ENCODE measurements at places on chromosomes 4 and X.

- H3K4me1 ChIP-seq = no peaks in the 10 kb centered on the region
- no peak for DNase-seq
- no peaks in the 10 kb centered on the region for H3K27me3 ChIP-seq
- H3K4me3 ChIP-seq = no peak overlapping the region
Measured at GRCh38 chr4:66585767-66586166, 915.5 kb upstream of the EPHA5 start.

- no peaks in the 10 kb centered on the region for H3K4me1 ChIP-seq
- no peaks in the 10 kb centered on the region for H3K27me3 ChIP-seq
- no peak for DNase-seq
- H3K4me3 ChIP-seq = no peak overlapping the region
- H3K27ac ChIP-seq = no peak overlapping the region
Measured at GRCh38 chr4:14168919-14169318, 541.4 kb upstream of the BOD1L1 start.

DNA sequence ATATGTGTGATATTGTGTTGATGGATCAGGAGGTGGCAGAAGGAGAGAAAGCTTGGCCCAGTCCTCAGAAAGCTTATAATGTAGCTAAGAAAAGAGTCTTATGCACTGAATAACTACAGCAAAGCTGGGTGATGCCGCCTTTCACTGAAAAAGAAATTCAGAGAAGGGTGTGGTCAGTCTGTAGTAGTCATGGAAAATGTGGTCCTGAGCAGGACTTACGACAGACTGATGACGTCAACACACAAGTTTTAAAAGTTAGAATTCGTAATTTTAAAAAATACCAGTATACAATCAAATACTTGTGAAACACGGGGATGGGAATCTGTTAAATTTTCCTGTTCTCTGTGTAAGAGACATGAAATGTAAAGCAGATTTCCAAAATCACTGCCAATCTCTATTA is 87.0 kb upstream of the RAPGEF2 start:
- DNase-seq = no peak
- no peak overlapping the region for H3K4me3 ChIP-seq

DNA sequence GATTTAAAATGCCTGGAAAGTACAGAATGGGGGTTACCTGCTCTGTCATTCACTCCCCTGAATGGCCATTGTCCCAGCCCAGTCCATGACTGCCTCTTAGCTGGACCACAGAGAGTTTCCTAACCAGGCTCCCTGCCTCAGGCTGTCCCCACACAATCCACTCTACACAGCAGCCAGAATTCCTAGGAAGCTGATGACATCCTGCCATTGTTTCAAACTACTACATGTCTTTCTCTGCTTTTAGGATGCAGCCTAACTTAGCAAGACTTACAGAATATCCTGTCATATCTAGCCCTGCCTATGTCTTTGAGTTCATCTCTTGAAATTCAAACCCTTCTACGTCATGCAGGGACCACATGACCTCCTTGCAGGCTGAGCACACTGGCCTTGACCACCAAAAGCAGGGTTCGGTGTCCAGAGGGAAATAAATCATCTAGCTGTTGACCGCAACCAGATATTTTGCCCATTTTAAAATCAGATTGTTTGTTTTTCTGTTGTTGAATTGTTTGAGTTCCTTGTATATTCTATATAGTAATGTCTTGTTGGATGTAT is 16.1 kb upstream of the CRMP1 start:
- H3K36me3 ChIP-seq = no peaks in the 10 kb centered on the region
- DNase-seq = no peak
- H3K27ac ChIP-seq = no peak overlapping the region
- H3K4me1 ChIP-seq = no peaks in the 10 kb centered on the region
- no peak overlapping the region for H3K4me3 ChIP-seq

GRCh38 chr4:4539481-4539880 is 2.4 kb downstream of the STX18 start:
- peaks cover 4% of the 10 kb centered on the region for H3K36me3 ChIP-seq
- no peak for DNase-seq
- no peak overlapping the region for H3K27ac ChIP-seq
- no peaks in the 10 kb centered on the region for H3K27me3 ChIP-seq
- H3K4me3 ChIP-seq = peak overlapping the region; percentile 25

GRCh38 chr4:60805500-60806313 is 394.4 kb upstream of the ADGRL3 start:
- DNase-seq = no peak
- no peaks in the 10 kb centered on the region for H3K36me3 ChIP-seq
- H3K27ac ChIP-seq = no peak overlapping the region
- H3K4me3 ChIP-seq = no peak overlapping the region
- no peaks in the 10 kb centered on the region for H3K4me1 ChIP-seq

DNA sequence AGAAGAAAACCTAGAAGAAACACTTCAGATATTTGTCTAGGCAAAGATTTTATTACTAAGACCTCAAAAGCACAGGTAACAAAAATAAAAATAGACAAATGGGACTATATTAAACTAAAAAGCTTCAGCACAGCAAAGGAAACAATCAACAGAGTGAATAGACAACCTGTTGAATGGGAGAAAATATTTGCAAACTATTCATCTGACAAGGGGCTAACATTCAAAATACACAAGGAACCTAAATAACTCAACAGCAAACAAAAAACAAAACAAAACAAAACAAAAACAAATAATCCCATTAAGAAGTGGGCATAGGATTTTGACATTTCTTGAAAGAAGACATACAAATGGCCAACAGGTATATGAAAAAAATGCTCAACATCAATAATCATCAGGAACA is 192.7 kb upstream of the ZCCHC13 start:
- DNase-seq = no peak
- no peak overlapping the region for H3K4me3 ChIP-seq
- H3K4me1 ChIP-seq = no peaks in the 10 kb centered on the region
- no peaks in the 10 kb centered on the region for H3K27me3 ChIP-seq
- no peaks in the 10 kb centered on the region for H3K36me3 ChIP-seq

- no peaks in the 10 kb centered on the region for H3K27me3 ChIP-seq
- H3K4me1 ChIP-seq = no peaks in the 10 kb centered on the region
- H3K36me3 ChIP-seq = no peaks in the 10 kb centered on the region
- no peak overlapping the region for H3K27ac ChIP-seq
- no peak overlapping the region for H3K4me3 ChIP-seq
- DNase-seq = no peak
Measured at GRCh38 chr4:46908148-46908547, 897 bp downstream of the COX7B2 start.

- H3K4me1 ChIP-seq = peaks cover 36% of the 10 kb centered on the region
- no peak overlapping the region for H3K27ac ChIP-seq
- DNase-seq = peak; percentile 40
- peak overlapping the region; percentile 19 for H3K4me3 ChIP-seq
- H3K27me3 ChIP-seq = no peaks in the 10 kb centered on the region
Measured at GRCh38 chr4:5863461-5864113, 29.3 kb downstream of the CRMP1 start.

GRCh38 chrX:21355831-21356230 is 18.4 kb upstream of the CNKSR2 start:
- DNase-seq = no peak
- H3K4me1 ChIP-seq = no peaks in the 10 kb centered on the region
- no peaks in the 10 kb centered on the region for H3K27me3 ChIP-seq
- no peaks in the 10 kb centered on the region for H3K36me3 ChIP-seq
- H3K4me3 ChIP-seq = no peak overlapping the region

- no peak overlapping the region for H3K4me3 ChIP-seq
- no peaks in the 10 kb centered on the region for H3K27me3 ChIP-seq
- H3K27ac ChIP-seq = no peak overlapping the region
Measured at GRCh38 chr4:64495946-64496345, 86.7 kb upstream of the TECRL start.

GRCh38 chrX:95754411-95754810 is 930.2 kb upstream of the DIAPH2 start:
- no peaks in the 10 kb centered on the region for H3K4me1 ChIP-seq
- H3K4me3 ChIP-seq = no peak overlapping the region
- H3K27me3 ChIP-seq = no peaks in the 10 kb centered on the region
- no peak overlapping the region for H3K27ac ChIP-seq
- H3K36me3 ChIP-seq = no peaks in the 10 kb centered on the region
- no peak for DNase-seq

DNA sequence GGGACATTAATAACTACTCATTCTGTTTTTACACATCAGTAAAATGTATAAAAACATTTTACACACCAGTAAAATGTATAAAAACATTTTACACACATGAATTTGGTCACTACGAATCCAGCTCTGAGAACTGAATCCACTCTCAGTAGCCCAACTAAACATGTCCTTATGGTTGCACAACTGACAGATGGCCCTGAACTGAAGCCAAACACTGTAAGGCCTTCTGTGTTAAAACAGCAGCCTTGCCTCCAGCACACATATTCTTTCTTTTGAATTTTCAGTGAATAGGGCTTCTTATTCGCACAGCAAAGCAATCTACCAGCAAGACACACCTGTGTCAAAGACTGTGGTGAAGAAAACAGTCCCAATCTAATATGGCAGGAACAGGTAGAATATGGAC is 169.9 kb upstream of the FMR1 start:
- H3K4me3 ChIP-seq = no peak overlapping the region
- DNase-seq = no peak
- peaks cover 2% of the 10 kb centered on the region for H3K36me3 ChIP-seq
- peaks cover 33% of the 10 kb centered on the region for H3K4me1 ChIP-seq
- H3K27ac ChIP-seq = no peak overlapping the region

- H3K27me3 ChIP-seq = no peaks in the 10 kb centered on the region
- no peaks in the 10 kb centered on the region for H3K36me3 ChIP-seq
- no peaks in the 10 kb centered on the region for H3K4me1 ChIP-seq
- H3K27ac ChIP-seq = no peak overlapping the region
Measured at GRCh38 chr4:182297659-182298058, 54.5 kb downstream of the TENM3 start.

DNA sequence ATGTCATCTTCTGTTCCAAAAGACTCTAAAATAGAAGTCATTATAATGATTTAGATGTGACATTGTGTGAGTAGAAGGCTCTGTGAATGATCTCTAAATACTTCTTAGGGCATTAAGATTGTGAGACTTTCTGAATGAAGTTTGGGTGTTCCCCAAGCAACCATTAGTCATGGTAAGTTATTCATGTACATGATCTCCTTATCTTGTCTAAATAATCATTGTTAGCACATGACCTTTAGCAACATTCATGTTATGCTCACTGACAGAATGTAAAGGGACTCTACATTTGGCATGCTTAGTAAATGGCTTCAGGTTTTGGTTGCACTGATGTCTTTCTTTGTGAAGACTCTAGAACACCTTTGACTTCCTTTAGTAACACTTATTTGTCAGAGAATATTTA is 140.8 kb upstream of the AGA start:
- H3K36me3 ChIP-seq = no peaks in the 10 kb centered on the region
- H3K4me1 ChIP-seq = no peaks in the 10 kb centered on the region
- H3K4me3 ChIP-seq = no peak overlapping the region
- H3K27me3 ChIP-seq = no peaks in the 10 kb centered on the region
- H3K27ac ChIP-seq = no peak overlapping the region
- no peak for DNase-seq

- no peak overlapping the region for H3K27ac ChIP-seq
- no peaks in the 10 kb centered on the region for H3K36me3 ChIP-seq
- no peaks in the 10 kb centered on the region for H3K4me1 ChIP-seq
Measured at GRCh38 chr4:140800666-140801065, 44.5 kb upstream of the TBC1D9 start.

GRCh38 chrX:48083212-48083611 is 11.8 kb upstream of the ZNF630 start:
- H3K36me3 ChIP-seq = no peaks in the 10 kb centered on the region
- no peaks in the 10 kb centered on the region for H3K4me1 ChIP-seq
- peaks cover 4% of the 10 kb centered on the region for H3K27me3 ChIP-seq
- DNase-seq = peak; percentile 2
- no peak overlapping the region for H3K27ac ChIP-seq
- no peak overlapping the region for H3K4me3 ChIP-seq

DNA sequence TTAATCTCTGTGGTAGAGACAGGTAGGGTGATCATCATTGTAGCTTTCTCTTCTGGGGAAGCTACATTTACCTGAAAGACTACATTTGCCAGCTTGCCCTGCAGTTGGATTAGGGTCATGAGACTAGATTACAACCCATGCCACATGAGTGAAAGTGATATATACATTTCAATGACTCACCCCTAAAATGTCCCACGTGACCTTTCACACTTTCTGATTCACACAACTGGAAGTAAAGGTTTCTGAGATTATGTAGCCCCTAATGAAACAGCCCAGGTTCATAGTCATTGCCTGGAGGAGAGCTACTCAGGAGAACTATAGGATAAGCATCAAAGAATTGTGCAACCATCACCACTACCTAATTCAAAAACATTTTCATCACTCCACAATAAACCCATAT is 17.8 kb downstream of the PDCL2 start:
- H3K27ac ChIP-seq = no peak overlapping the region
- no peak overlapping the region for H3K4me3 ChIP-seq
- DNase-seq = no peak
- no peaks in the 10 kb centered on the region for H3K4me1 ChIP-seq

- peak within 1 kb of the TSS; percentile 87 for H3K4me3 ChIP-seq
- H3K27ac ChIP-seq = peak within 1 kb of the TSS; percentile 77
- no peaks in the 10 kb centered on the region for H3K27me3 ChIP-seq
Measured at GRCh38 chrX:154436983-154437752, at the start of gene GDI1. TSS of gene GDI1 (plus strand) at chrX:154437154. CDS start at chrX:154437255, 101 bp downstream.

DNA sequence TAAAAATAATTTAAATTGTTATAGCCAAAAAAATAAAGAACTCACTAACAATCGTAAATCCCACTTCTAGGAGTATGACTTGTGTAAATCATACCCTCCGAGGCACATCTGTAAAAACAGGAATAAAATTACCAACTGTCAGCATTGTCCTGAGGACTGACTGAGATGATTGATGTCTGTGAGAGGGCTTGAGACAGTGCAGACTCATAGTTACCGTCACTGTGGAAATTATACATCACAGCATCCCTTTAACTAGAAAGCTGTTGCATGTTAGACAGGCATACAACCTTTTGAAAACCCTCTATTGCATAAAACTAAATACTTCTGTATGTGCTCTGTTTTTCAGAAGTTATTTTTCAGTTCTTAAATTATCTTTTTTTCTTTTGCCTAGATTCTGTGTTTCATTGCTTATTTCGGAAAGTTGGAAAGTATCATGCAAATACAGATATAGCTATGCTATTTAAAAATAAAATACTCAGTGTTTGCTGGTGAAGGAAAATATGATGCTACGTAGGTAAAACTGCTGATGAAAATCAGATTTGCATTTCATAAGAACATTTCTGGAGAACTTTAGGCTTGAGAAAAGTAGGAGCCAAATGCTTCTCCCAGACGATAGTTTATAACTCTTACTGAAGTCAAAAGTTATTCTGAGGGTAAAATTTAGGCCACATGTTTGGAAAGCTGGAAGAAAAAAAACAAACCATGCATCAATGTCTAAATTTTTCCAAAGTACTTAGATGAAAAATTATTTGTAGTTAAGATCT is 13.6 kb upstream of the RBPJ start:
- H3K4me1 ChIP-seq = peaks cover 36% of the 10 kb centered on the region
- no peak for DNase-seq
- no peaks in the 10 kb centered on the region for H3K27me3 ChIP-seq
- H3K27ac ChIP-seq = peak overlapping the region; percentile 88

- no peak overlapping the region for H3K4me3 ChIP-seq
- peaks cover 17% of the 10 kb centered on the region for H3K4me1 ChIP-seq
- no peak overlapping the region for H3K27ac ChIP-seq
Measured at GRCh38 chr4:153710681-153711080, 26.6 kb downstream of the TLR2 start.

- DNase-seq = peak; percentile 37
- H3K27ac ChIP-seq = peak overlapping the region; percentile 81
- no peaks in the 10 kb centered on the region for H3K27me3 ChIP-seq
Measured at GRCh38 chr4:40550948-40551462, 78.7 kb downstream of the RBM47 start.
